Stimulated activated CD4-positive, alpha-beta T cell treated with anti-CD3 and anti-CD28 coated beads, Interleukin-15, amount 100 ng/mL, for 48 hours (primary cell): ENCODE measurements at places on chromosomes 7 and 10.

- no peak for DNase-seq
These were observed 205.1 kb upstream of the SEMA3A start for GRCh38 chr7:84399661-84400060.

DNA sequence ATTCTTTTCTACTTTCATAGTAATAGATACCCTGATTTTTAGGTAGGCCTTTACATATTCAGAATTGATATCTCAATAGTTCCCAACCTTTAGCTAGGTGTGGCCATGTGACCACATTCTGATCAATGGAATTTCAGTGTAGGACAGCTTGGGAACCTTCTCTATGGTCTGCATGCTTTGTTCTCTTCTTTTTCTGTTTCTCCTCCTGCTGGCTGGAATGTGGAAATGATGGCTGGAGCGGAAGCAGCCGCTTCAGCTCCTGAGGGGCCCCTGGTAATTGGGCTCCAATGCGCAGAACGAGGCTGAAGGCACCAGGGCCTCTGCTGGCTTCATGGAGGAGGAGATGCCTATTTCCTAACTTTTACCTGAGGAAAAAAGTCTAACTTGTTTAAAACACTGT lies 152.6 kb downstream of the ZMYND11 start:
- DNase-seq: no peak

- DNase-seq: peak; percentile 23
These were observed 473 bp downstream of the ADCK2 start for GRCh38 chr7:140673063-140673773.

DNA sequence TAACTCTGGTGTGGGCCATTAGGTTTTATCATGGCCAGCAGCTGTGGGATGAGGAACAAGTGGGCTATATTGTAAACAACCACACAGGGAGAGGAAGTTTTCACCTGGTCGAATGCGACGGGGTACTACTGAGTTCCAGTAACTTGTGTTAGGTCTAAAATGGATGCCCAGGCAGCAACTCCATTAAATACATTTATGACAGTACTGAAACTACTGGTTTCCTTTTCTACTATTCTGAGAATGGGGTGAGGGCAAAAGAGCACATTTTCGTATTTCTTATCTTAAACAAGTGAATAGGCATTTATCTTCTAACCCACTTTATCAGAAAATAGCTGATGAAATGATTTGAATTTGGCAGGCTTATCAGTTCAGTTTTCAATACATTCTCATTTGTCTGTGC lies 109.7 kb downstream of the C1GALT1 start:
- no peak for DNase-seq

DNA sequence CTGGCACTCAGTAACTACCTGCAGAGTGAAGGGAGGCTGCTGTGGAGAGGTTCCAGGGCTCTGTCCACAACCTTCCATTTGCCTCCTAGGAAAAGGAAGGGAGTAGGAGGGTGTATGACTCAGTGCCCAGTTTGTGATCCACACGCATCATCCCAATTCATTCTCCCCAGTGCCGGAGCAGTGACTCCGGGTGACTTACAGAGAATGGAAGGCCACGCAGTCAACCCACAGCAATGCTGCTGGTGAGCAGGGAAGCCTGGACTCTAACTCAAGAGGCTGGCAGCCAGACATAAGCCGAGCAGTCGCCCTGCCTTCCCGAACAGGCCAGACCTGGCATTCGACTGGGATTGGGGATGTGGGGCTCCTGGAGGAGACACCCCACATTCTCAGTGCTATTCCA lies 139.9 kb downstream of the SH3PXD2A start:
- no peak for DNase-seq

GRCh38 chr7:28739826-28740225 lies 218.3 kb downstream of the TRIL start:
- DNase-seq: no peak

DNA sequence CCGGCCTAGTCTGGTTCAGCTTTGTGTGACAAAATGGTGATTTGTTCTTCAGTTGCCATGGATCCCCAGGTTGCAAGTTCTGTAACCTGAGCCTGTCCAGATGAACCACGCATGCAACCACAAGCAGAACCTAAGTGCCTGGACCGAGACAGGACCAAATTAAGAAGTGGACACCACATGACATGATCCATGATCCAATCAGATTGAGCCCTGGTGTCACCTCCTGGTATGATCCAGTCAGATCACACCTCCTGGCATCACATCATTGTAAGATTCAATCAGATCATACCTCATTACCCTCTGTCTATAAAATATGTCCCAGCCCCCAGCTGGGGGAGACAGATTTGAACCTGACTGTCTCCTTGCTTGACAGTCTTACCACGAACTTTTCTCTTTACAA lies 70.0 kb downstream of the MALSU1 start:
- DNase-seq: no peak

GRCh38 chr10:52484206-52485065 lies 170.4 kb downstream of the DKK1 start:
- no peak for DNase-seq

GRCh38 chr10:17179002-17179401 lies 22.5 kb downstream of the TRDMT1 start:
- no peak for DNase-seq

GRCh38 chr7:41167836-41168235 lies 535.1 kb downstream of the INHBA start:
- DNase-seq: no peak

DNA sequence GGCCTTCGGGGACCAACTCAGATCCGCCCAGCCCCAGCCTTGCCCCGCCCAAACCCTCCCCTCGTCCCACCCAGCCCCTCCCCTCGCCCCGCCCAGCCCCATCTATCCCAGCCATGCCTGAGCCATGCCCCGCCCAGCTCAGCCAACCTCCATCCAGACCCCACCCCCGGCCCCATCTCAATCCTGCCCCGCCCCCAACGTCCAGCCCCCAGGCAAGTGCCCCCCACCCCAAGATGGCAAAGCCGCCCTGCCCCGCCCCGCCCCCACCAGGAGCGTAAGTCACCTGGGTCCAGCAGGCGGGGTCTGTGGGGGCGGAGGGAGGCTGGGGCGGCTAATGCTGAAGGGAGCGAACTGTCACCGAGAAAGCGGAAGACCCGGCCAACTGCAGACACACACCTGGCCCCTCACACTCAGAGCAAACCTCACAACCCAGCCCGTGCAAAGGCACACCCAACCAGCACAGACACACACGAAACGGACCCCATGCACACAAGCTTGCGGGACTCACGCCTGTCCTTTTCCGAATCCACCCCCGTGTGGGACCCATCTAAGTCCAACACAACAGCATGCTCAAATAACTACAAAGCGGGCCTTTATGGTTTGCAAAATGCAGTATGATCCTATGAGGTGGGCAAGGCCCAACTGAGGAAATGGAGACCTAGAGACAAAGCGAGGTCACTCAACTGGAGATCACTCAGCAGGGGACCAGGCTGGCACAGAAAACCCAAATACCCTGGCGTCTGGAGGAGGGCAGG lies 11.5 kb upstream of the OGA start:
- no peak for DNase-seq

- DNase-seq: no peak
These were observed 43.6 kb downstream of the KLHDC10 start for GRCh38 chr7:130113887-130114286.
